Fibroblast of gingiva (primary cell): ENCODE measurements at places on chromosomes 11 and 22.

DNA sequence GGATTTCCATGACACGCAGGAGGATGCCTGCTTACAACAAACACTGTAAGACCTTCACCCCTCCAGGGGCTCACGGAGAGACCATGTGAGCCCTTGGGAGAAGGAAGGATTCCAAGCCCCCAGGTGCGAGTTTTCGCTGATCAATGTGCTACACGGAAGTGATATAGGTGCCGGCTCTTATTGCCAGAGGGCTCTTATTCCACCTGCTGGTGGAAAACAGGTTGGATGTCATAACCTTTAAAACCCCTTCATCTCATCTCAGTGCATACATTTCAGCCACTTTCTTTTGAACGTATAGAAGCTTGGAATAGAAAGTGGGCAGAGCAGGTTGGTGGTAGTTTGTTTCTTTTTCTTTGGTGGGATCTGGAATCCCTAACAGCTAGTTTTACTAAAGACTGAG, 25.8 kb downstream of the LAYN start:
- DNase-seq, result no peak

DNA sequence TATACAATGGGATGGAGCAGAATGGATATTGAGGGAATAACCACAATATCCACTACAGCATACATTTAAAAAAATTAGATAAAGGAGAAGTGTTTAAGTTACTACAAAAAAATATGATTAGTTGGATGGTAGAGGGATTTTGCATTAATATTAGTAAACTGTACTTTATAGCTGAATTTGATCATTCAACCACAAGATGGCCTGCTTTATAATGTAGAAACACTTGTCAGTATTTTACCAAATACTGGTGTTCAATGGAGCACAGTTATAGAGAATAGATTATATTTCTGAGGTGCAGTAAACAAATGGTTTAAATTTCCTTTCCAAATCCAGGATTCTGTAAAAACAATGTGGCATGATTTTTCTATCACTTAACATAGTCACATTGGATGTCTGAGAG, 818.8 kb upstream of the CHORDC1 start:
- DNase-seq, result no peak

GRCh38 chr11:111819829-111820237, 51.5 kb downstream of the ALG9 start:
- no peak for DNase-seq

DNA sequence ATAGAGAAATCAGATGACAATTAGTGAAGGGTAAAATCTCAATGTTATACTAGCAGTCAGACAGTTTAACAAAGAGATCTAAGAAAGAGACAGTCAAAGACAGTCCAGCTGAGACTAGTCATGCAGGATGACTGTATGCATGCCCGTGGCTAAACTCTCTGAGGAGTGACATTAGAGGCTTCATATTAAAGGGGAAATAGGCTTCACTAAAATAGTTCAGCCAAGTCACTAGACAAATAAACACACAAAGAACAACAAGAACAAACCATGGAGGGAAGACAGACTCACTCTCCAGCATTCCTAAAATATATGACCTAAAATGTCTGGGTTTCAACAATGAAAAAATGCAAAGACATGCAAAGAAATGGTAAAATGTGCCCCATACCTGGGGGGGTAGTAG, 18.6 kb upstream of the APLNR start:
- DNase-seq, result peak; percentile 22

GRCh38 chr11:97961431-97961830, 1059.3 kb upstream of the CNTN5 start:
- no peak for DNase-seq
